Right hindlimb (tissue), 1 donor: ENCODE measurements at places on chromosomes 5 and 9.
A peak's percentile ranks its signal among the peaks of the same experiment; 100 is the strongest.

GRCh38 chr9:124212381-124213050, 45.2 kb upstream of the NEK6 start:
- DNase-seq, result no peak

GRCh38 chr5:123795688-123796087, 283.7 kb downstream of the CSNK1G3 start:
- no peak for DNase-seq

GRCh38 chr5:67221487-67222242, 25.1 kb upstream of the CD180 start:
- DNase-seq, result no peak

DNA sequence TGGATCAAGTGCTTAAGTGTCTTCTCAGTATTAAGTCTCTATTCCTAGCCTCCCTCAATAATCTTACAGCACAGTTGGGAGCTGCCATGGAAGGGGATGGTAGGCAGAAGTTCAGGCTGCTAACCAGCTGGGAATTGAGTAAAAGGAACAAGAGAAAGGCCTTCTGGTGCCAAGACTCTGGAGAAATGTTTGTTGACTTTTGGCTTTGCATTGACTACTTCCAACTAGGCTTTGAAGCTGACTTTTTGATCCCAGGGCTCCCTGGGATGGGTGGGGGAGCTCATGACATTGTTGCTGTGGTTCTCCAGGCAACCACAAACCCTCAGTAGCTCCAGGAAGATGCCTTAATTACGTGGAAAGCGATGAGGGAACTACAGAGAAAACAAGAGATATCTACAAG, 85.2 kb upstream of the HTR4 start:
- no peak for DNase-seq

- no peak for DNase-seq
These were observed 386.5 kb upstream of the RFX3 start for GRCh38 chr9:3912280-3912679.

GRCh38 chr5:87103616-87104287, 163.9 kb upstream of the RASA1 start:
- no peak for DNase-seq

DNA sequence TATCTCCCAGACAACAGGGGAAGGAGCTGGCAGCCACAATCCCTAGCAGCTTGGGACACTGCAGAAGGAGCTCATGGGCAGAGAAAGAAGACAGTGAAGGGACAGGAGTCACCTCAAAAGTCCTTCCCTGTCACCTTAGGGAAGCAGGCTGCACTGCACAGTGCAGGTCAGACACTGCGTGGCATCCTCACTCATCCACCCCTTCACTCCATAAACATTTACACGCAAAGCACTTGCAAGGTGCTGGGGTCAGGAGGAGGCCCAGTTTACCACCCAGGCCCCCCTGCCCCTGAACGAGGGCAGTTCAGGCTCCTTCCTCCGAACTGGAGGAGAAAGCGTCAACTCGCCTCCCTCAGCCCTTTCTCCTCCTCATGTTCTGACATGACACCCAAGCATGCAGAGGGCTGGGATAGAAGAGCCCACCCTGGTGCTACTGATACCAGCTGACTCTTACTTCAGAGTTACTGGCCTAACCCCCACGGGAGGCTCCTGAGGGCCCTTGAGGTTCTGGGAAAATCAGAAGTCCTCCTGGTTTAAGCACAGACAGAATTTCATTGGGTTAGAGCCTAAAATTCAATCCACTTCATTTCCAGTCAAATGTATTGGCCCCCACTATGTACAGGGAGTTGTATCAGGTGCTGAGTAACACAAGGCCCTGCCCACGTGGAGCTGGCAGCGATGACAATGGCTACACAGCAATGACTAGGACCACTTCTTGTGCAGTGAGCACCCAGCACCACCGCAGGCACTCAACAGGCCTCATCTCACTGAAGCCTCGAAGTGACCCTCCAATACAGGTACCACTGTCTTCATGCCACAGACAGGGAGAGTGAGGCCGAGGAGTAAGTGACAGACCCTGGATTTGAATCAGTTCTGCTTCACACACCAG, 70.4 kb downstream of the RAPGEF1 start:
- DNase-seq, result no peak

DNA sequence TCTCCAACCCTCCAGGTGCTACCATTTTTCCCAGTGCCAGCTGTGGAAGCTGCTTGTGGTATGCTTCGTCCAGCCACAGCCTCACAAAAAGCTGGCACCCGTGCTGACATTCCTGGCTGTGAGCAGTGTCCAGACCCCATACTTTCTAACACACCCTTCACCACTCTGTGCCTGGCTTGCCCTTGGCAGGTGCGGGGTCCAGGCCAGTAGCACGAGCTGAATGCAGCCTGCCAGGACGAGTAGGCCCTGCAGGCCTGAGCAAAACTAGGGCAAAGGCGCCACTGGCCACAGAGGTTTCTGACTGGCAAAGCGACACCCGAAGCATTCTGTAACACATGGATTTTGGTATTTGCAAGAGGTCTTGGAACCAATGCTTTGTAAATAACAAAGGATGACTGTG, 26.0 kb upstream of the GHR start:
- DNase-seq, result no peak

DNA sequence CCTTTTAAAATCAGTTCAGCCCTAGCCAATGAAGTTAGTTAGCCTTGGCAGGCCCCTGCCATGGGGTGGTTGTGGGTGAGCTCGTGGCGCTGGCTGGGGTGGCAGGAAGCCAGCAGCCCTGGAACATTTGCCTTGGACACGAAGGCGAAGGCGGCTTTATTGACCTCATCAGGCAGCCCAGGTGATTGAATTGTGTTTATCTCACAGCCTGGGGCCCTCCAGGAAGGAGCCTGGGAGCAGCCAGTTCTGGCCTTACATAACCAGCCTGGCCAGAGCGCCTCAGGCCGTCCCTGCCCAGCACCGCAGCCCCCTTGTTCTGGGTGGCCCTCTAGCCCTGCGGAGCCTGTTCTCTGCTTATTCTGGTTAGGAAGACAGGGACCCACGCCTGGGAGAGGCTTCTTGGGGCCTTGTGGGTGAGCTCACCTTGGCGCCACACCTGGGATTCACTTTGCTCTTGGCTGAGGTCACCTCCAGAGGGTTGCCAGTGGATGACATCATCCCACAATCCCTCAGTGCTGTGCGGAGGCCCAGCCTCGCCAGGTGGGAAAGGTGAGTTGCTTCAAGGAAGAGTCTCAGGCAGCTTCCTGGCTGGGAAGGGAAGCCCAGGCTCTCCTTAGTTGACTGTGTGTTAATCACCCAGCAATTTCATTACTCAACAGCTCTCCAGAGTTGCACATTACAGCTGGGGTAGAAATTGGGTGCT, 54.4 kb upstream of the RPL26L1 start:
- peak; percentile 51 for DNase-seq

GRCh38 chr5:113474100-113474728, 14.0 kb downstream of the MCC start:
- DNase-seq, result no peak

DNA sequence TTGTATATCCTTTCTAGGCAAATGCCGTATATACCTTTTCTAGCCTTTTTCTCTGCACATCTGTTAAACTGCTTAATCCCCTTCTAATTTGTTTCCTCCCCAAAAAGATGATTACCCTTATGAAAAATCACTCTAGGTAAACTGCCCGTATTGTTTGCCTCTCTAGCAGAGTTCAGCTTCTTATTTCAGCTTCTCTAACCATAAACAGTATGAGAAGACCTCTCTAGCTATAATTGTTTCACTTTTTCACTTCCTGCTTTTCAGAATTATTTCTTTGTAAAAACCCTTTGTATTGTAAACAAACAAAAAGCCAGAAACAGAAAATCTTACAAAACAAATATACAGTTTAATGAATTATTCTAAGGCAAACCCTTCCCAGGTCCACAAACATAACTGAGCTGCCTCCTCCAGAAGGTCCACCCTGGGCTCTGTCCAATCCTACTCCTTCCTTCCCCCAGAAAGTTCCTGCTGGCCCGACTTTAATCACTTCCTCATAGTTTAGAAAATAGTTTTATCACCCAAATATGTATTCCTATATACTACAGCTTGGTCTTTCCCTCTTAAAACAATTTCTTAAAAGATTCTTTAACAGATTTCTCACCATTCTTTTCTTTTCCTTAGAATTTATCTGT, 158.1 kb downstream of the FGF1 start:
- no peak for DNase-seq

GRCh38 chr9:88533951-88534455, 975 bp upstream of the NXNL2 start:
- DNase-seq, result no peak

DNA sequence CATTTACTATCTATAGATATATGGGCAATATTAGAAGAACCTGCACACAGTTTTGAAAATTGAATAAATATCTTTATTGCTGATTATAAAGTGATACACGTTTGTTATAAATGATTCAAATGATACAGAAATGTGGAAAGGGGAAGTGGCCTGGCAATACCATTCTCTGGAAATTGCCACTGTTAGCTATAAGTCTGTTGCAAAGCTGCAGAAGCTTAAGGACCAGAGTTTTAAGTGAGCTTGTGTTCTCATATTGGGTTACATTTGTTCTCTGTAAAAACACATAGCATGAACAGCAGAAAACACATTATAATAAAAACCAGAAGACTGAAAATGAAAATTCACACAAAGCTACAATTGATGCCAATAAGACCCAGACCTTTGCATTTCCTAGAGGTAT, 59.6 kb downstream of the RASGRF2 start:
- no peak for DNase-seq

GRCh38 chr5:135833961-135834638, 363 bp upstream of the SLC25A48 start:
- DNase-seq, result peak; percentile 13

GRCh38 chr9:72454871-72455491, 66.4 kb upstream of the TMC1 start:
- DNase-seq, result no peak

DNA sequence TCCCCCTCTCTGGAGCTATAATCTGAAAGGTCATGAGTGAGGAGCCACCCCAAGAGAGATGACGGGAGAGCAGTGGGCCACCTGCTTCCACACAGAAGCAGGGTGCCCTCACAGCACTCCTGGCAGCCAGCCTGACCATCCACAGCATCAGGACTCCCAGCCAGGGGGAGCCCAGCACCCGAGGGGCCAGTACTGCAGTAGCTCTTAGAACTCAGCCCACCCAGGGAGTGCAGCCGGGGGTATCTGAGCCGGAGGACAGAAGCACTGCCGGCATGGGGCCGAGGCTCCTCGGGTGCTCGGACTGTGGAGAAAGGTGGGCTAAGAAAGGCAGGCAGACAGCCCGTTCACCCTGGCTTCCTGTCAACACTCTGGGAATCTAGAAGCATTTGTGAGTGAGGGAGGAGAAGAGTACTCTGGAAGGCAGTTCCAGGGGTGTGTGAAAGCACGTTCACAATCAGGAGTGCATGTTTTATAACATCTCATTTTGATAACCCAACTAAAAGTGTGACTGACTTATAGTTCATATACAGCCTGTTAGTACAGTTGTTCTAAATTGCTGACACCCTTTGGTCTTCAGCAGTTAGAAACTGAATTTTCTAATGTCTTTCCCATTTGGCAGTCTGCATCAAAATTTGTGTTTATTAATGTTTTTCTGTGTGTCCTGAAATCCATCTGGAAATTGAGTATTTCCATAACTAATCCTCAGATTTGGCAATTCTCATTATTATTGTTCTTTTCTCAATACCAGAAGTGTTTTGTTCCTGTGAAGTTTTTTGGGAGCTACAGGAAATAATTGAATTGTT, 25.9 kb upstream of the ASPN start:
- peak; percentile 53 for DNase-seq

DNA sequence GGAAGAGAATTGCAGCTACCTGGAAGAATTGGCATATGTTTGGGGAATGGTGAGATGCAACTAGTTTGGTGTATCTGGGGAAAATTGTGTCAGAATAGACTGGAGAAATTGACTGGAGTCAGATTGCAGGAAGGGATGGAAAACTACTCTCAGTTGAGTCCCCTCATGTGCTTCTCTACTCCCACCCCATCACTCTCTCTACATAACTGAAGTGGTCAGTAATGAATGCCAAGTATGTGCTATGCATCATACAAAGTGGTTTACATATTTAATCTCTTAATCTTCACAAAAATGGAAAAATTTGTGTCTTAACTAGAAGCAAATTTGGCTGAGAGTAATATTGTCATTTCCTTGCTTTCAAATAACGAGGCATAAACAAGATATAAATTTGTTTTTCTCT, 146.4 kb upstream of the TNC start:
- no peak for DNase-seq

DNA sequence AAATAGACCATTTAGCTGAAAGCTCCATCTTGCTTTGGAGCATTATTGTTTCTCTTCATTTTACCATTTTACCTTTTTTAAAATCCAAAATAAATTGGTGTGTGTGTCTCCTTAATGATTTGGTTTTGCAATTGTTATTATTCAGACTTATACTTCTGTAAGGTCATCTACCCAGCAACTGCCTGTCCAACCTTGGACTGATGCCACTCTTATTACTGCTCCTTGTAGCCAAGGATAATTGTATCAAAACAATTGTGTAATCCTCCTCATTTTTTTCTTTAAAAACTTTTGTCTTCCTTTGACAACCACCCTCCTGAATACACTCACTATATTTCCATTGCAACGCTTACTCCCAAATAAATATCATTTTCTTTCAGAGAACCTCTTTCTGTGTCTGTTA, 30.3 kb upstream of the HMGCR start:
- DNase-seq, result no peak

DNA sequence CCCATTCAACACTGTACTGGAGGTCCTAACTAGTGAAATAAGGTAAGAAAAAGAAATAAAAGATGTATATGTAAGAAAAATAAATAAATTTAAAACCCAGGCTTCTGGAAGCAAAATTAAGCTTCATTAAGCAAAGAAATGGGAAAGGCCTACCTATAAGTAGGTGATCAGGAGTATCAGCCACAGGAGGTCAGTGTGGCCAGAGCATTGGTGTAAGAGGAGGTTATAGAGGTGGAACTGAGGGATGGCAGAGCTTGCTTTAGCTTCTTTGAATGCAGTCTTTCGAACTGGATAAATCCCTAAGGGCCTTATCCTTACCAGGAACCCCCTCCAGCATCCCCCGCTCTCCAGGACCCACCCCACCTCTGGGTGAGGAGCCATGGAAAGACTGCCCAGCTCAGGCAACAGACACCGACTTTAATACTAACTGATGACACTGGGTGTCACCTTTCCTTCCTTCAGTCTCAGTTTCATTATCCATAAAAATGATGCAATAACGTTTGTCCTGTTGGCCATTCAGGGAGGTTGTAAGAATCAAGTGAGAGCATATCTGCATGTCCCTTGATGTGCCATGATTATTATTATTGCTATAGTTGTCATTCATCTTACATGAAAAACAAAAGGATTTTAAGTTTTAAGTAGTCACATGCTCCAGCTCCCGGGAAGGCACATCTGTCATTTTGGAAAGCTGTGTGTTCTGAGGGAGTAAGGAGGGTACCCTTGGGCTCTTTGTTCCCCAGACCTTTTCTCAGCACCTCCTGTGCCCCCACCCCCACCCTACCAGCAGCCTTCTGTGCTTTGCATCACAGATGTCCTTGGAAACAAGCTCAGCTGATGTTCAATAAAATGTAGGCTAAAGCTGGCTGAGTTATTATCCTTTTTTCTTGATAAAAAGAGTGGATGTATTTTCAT, 50.8 kb upstream of the CTNNA1 start:
- no peak for DNase-seq

GRCh38 chr5:167565189-167565954, 726.1 kb upstream of the WWC1 start:
- DNase-seq, result no peak

- DNase-seq, result no peak
These were observed 92.3 kb downstream of the PTCD2 start for GRCh38 chr5:72412283-72413055.

GRCh38 chr9:106757514-106757913, 105.5 kb upstream of the ZNF462 start:
- no peak for DNase-seq

- DNase-seq, result no peak
These were observed 281.1 kb upstream of the PCSK5 start for GRCh38 chr9:75609401-75609800.

- no peak for DNase-seq
These were observed 2.7 kb upstream of the PDGFRB start for GRCh38 chr5:150158170-150158949.
